ENCODE measurements at places on chromosomes 5 and 9.

DNA sequence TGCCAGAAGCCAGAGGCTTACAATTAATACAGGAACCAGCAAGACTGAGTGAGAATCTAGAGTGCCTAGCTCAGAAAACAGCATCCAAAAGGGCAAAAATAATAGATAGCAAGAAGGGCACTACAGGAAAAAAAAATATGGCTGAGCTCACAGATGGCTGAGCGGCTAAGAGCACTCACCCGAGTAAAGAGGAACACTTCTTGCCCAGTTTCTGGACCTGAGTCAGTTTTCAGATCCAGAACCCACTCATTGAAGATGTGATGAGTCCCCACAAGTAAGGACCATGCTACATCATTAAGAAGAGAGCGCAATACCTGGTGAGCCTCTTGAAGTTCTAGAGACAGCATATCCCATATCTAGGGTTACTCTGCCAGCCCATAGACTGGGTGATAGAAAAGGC is 65.5 kb upstream of the MAP3K1 start:
- DNase-seq, result no peak

DNA sequence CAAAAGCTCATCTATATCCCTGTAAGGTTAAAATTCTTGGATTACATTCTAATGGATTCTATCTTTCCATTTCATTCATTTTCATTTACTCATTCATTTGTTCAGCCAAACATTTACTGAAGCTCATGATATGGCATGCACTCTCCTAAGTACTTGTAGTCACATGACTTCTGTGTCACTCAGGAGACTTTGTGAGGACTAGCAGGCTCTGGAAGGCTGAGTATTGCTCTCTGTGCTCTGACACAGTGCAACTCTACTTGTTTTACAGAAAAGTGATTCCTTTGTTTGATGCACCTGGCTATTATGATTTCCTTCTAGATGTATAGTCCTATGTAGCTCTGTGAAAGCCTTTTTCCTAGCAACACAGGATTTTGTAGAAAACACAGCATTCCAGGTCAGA is 53.0 kb downstream of the YIPF5 start:
- DNase-seq, result no peak

DNA sequence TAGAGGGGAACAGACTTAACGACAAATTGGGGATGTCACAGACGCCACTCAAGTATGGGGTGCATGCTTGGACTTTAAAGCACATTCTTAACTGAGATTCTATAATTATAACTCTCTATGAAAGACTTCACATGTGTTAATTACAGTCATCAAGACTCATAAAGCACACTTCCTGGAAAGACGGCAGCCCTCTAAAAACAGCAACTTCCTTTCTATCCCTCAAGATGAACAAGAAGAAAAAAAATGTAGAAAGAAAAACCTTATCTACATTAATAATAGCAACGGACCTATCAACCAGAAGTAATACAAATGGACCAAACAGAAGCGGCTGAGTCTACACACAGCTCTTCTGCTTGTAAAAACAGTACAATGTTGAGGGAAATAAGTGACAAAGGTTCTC is 21.2 kb downstream of the GNAQ start:
- DNase-seq, result no peak

DNA sequence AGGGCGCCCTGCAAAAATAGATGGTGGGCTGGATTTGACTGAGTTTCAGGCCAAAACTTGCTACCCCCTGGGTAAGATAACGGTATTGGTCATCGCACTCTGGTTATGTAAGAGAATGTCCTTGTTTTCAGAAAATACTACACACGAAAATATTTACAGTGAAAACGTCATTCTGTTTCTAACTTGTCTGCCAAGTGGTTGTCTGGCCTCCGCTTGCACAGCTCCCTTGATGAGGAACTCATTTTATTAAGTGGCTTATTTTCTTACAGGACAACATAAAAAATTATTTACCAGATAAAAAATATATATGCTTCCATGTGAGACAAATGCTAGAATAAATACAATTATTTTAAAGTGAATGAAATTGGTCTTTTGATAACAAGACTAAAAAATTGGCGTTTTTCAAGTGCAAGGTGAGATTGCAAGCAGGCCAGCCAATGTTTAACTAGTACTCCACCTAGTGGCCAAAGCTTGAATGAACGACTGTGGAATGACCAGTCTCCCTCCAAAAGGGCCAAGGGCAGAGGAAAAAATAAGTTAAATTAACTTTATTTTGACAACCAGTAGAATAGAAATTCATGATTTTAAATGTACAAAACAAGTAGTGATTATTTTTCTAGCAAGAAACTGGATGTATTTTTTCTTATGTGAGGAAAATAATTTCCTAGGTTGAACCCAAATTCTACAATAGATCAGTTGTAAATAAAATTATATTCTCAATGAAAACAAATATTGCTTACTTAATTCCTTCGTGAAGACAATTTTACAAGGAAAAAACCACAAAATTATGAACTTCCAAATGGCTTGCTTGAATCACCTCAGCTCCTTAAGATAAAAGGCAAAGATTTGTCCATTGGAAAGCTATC is 93.2 kb downstream of the ZFAND5 start:
- DNase-seq, result peak; percentile 70

DNA sequence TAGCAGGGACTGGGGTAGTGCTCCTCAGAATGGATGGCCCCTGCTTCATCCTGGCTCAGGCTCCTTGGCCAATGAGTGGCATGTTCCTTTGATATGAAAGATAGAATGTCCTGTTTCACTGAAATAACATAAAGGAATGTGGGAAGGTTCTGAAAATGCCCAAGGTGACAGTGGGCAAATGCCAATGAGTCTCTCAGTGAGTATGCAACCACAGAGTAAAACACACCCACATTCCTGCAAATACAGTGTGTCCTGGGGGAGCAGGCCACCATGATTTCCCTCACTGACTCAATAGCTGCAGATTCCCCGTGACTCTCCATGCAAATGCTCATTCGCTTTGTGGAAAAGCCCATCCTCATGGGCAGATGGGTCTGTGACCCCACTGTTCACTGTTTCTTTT is 36.4 kb downstream of the ZNF366 start:
- peak; percentile 77 for DNase-seq

DNA sequence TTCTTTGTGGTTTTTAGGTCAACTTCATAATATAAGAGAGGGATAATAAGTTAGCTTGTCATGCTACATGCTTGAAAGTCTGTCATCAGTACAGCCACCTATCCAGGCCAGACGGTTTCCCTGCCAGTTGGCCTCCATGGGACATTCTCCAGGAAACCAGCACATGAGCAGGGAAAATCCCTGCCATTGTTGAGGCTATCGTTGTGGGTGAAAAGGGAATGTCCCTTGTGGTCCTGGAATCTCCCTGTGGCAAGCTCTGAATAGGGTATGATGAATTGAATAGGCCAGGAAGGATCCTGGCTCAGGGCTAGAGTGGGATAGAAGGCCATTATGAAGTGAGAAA is 12.3 kb downstream of the F2RL1 start:
- peak; percentile 27 for DNase-seq

DNA sequence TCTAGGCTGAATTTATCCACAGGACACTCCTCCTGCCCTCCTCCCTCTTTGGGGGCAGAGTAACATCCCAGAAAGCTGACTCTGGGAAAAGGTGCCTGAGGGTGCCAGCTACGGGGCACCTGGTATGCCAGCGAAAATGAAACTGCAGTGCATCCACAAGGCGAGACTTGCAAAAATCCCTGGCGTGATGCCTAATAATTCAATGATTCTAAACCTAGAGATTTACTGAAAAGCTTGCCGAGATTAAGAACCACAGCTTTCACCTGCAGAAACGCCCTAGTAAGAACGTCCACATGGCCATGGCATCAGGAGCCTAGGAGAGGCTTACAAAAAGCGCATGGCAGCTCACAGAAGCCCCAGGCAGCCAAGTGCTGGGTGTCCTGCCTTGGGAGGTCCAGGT is 20.9 kb downstream of the CCNJL start:
- no peak for DNase-seq

DNA sequence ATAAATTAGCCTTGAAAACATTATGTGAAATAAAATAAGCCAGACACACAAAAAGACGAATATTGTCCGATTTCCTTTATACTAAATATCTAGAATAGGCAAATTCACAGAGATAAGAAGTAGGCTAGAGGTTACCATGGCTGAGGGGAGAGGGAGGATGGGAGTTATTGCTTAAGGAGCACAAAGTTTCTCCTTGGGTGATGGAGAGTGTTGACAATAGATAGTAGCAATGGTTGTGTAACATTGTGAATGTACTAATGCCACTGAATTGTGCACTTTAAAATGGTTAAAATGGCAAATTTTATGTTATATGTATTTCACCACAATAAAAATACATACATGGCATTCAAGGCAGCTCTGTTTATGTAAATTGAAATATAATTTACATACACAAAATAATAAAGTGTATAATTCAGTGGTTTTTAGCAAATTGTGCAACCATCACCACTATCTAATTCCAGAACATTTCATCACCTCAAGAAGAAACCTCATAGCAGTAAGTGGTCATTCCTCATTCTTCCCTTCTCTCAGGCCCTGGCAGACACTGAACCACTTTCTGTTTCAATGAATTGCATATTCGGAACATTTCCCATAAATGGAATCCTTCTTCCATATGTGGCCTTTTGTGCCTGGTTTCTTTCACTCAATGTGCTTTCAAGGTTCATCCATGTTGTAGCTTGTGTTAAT is 59.2 kb downstream of the NDST1 start:
- DNase-seq, result peak; percentile 72

- DNase-seq, result peak; percentile 31
These were observed 179.0 kb upstream of the TNC start for GRCh38 chr9:115296831-115297565.

GRCh38 chr9:128206484-128206883 is 3.3 kb downstream of the DNM1 start:
- DNase-seq, result no peak

DNA sequence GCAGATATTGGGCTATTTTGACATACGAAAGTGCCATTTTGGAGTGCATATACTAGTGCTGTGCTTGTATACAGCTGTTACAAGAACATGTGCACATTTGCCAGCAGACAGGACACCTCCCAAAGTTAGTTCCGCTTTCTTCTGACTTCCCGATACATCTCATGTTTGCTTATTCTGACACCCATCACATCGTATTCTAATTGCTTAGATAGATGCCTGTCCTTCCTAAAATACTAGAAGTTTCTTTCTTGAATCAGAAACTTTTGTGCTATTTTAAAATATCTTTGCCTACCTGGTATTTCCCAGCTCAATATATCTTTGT is 177.8 kb downstream of the TTLL11 start:
- no peak for DNase-seq

- no peak for DNase-seq
These were observed 136.4 kb downstream of the OLFM1 start for GRCh38 chr9:135223831-135224230.

Measured in AG08395 (cell line).